Activated T-cell treated with anti-CD3 and anti-CD28 coated beads, Interleukin-2, amount 50 U/mL, for 1 hour (primary cell): ENCODE measurements at places on chromosomes 3 and 15.

GRCh38 chr15:73324496-73325170 lies 44.1 kb downstream of the HCN4 start:
- DNase-seq, result no peak

- no peak for DNase-seq
Measured at GRCh38 chr15:74642348-74642733, 26.7 kb downstream of the CLK3 start.

DNA sequence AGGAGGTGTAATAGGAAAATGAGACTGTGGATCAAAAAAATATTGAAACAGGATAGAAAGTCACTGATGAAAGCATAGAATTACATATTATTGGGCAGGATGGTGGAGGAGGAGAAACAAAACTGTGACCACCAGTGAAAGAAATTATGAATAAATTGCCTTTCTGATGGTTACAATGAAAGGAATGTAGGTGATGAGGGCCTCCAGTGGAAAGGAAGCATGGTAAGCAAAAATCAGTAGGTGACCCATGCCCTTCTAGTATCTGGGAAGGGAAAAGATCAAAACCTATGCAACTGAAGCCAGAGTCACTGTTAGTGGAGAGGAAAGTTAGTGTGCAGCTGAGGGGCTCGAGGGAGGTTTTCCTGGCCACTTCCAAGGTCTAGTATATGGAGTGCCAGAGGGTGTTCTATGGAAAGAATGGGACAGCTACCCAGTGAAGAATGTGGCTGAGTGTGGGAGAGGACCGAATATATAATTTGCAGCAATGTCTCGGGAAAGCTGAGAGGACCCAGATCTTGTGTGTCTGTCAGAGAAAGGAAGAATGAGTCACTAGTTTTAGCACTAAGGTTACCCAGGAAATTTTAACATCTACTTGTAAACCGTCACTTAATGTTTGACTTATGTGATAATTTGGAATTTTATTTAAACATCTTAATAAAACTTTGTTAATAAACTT lies 146.2 kb downstream of the NFKBIZ start:
- DNase-seq, result no peak

GRCh38 chr3:56987238-56987895 lies 73.1 kb upstream of the SPATA12 start:
- DNase-seq, result peak; percentile 23

GRCh38 chr3:30686176-30686575 lies 79.8 kb downstream of the TGFBR2 start:
- no peak for DNase-seq
